Stimulated activated CD4-positive, alpha-beta T cell treated with anti-CD3 and anti-CD28 coated beads, Interleukin-4, amount 100 ng/mL, for 1 hour (primary cell): ENCODE measurements at places on chromosomes 11 and 22.

- no peak for DNase-seq
Measured at GRCh38 chr11:10499452-10499851, 41.5 kb downstream of the RNF141 start.

GRCh38 chr22:21921184-21921721, 31.4 kb downstream of the PPM1F start:
- no peak for DNase-seq

- no peak for DNase-seq
Measured at GRCh38 chr22:17726928-17727897, 47.1 kb downstream of the BID start.

- no peak for DNase-seq
Measured at GRCh38 chr22:33747029-33747428, 173.2 kb downstream of the LARGE1 start.

DNA sequence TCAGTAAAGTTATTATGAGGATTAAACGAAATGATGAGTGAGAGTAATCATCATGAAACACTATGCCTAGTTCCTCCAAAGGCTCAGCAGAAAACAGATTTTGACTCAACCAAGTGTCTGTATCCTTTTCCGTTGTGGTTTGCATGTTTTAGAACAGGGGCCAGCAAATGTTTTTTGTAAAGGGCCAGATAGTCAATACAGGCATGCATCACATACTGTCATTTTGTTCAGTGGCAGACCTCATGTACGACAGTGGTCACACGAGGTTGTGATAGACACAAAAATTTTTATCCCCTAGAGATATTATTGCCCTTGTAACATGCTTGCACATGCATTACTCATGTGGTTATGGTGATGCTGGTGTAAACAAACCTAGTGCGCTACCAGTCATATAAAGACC, 81.9 kb upstream of the SLC25A18 start:
- DNase-seq: no peak

DNA sequence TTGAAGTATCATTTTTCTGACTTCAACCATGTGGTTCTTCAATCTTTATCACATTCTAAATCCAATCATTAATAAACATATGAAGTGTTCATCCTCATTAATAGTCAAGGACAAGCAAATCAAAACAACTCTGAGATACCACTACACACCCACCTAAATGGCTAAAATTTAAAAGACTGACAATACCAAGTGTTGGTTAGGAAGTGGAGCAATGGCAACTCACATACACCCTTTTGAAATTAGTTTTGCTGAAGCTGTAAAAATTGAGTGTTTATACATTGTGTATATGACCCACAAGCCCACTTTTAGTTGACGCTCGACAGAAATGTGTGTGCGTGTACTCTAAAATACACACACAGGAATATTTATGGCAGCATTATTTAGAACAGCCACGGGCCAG, 36.7 kb upstream of the LMO2 start:
- no peak for DNase-seq

- no peak for DNase-seq
Measured at GRCh38 chr11:36039471-36039870, 95.6 kb downstream of the LDLRAD3 start.

DNA sequence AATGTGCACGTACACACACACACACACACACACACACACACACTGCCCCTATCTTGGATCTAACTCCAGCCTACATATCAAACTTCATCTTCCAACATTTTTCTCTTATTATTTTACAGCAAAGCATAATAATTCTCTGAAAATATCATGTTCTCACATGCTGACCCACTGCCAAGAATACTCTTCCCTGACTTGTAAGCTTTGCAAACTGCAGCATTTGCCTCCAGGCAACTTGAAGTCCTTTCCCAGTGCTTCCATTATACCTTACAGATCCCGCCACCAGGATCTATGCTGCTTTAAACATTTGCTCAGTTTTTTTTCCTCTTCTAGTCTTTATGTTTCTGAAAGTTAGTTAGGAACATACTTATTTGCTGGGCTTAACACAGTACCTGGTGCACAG, 483.3 kb upstream of the ARHGAP42 start:
- no peak for DNase-seq
